GM12892 (cell line): ENCODE measurements at places on chromosomes 6 and 20.

GRCh38 chr20:36157610-36158009 lies 3.1 kb downstream of the EPB41L1 start:
- DNase-seq, result no peak

DNA sequence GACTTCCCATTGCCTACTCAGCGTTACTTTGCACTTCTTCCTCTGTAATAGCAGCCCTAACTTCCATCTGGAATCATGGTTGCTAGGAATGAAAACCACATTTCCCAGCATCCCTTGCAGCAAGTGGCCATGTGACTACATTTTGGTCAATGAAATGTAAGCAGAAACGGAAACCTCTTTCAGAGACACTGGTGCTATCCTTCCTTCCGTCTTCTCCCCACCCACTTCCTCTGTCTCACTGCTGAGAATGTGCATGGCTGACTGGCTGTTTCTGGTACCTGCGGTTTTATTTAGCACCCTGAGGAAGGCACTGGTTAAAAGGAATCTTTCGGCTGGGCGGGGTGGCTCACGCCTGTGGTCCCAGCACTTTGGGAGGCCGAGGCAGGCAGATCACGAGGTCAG lies 107.4 kb downstream of the SCML4 start:
- peak; percentile 34 for DNase-seq

DNA sequence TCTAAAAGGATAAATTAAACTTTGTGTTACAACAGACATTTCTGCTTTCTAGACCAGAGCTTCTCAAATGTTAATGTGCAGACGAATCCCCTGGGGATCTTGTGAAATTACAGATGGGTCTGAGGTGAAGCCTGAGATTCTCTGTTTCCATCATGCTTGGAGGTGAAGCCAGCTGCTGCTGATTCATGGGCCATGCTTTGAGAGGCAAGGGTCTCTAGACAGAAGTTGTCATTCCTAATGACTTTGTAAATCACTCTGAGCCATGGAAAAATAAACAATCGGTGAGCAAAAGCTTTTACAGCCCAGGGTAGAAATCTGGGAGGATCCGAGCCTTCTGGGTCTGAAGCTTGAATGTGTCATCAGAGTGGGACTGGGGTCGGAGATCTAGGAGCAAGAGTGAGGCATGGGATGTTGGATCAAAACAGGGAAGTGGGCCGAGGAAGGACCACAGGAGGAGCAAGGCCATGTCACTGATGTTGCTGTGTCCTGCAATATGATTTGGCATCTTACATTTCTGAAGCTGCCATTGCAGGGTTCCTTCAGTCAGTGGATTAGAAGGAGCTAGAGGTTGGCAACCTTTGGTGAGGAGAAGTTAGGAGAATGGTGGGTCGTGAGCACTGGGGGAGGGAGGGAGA lies 77.3 kb downstream of the TRMT11 start:
- DNase-seq, result no peak

DNA sequence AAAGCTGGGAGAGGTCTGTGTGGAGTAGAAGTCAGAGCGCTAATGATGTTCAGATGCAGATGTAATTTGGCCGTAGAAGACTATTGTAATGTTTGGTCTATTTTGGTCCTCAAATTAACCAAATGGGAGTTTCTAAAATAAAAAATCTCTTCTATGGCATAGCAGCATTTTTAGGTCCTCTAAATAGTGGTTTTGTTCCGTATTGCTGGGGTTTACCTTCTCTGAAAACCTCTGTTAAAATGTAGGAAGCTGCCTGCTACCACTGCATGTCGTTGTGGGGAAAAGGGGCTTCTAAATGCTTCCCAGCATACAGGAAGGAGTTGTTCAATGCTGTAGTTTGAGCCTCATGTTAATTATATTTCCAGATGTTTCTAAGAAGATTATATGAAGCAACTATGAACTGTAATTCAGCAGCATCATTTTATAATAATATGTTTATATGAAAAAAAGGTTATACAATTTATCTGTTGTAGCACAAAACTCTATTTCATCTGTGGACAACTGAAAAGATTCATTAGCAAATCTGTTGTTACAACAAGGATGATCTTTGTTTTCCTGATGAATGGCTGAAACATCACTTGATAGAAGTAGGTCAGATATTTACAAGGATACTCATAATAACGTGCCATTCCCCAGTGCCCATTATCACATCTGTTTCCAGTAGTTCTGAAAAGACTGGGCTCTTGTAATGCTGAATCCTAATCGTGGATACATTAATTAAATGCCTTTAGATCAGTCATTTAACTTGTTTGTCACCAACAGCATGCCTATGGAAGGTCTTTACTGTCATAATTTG lies 256.6 kb downstream of the TBC1D7 start:
- DNase-seq, result no peak

DNA sequence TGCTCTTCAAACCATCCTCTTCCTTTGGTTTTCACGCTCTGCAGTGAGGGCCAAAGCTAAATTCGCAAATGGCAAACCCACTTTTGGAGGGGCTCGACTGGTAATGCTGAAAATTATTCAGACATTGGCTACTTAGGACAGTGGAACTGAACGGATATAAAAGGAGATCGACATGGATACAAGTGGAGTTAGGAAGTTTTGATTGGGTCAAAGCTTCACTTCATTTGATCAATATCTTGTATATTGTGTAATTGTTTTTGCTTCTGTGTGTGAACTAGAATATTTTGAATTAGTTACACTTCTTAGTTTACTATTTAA lies 1.2 kb downstream of the FAM8A1 start:
- no peak for DNase-seq

GRCh38 chr6:27901801-27902200 lies 10.4 kb downstream of the OR2B2 start:
- DNase-seq, result no peak

DNA sequence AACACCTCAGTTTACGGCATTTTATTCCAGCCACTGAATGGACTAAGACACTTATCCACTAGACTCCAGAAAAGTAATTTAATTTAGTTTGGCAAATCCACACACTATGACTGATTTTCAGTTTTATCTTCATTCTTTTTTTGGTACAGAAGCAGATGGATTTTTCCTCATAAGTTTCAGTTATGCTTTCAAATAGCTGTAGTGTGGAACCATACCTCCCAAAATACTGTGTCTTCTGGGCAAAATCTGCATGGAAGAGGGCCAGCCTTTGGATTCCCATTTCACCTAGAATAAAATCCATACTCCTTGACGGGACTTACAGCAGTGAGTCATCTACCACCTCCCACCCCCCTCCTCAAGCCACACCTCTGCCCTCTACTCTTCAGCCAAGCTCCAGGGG lies 43.0 kb downstream of the GSTA2 start:
- no peak for DNase-seq

- DNase-seq, result no peak
These were observed 2.9 kb upstream of the MDGA1 start for GRCh38 chr6:37700620-37700973.

DNA sequence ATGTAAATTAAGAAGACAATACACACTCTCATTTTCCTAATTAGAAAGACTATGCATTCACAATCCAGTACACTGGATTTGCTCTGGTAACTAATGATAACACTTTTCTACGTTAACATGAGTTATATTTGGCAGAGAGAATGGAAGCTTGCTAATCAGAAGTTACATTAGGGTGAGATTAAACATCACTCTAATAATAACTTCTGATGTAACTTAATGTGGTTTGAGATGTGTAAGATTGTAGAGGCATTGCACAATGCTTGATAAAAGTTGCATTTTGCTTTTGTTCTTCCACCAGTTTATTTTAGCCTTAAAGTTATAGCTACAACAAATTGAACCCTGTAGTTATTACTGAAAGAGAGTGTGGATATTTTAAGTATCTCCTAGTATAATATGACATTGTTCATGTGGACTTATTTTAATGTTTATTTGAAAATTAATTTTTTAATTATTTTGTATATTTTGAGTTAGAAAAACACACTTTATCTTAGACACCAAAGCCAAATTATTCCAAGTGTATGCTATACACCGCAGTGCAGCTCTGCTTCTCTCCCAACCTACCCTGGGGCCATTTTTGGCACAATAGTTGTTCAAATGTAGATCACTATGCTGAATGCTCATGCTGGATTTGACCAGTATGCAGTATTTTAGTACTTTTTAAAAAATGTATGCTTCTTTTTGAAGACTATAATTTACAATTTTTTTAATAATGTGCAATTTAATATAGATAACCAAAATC lies 143.2 kb downstream of the SLC16A10 start:
- no peak for DNase-seq

DNA sequence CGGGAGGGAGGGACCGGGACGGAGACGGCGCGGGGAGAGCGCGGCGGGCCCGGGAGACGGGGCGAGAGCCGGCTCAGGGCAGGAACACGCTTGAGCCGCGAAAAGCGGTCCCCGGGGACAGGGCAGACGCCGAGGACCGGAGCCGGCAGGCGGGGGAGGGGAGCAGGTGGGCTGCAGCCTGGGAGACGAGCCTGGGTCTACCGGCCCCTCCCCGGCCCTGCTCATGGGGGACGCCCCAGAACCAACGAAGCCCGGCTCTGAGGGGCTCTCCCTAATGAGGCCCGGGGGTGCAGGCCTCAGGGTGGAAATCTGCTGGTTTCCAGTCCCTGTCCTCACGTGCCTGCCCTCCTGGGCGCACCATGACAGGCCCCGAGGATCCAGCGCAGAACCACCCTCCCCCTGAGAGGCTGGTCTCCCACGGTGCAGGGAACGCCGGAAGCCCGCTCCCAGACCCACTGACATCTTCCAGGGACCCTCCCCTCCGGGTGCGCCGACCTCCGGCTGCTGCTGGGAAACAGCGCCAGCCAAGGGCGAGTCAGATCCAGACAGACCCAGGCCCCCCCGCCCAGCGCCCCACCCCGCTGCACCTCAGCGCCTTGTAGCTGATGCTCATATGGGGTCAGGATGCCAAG lies 571 bp upstream of the EEF1A2 start:
- no peak for DNase-seq

- DNase-seq, result no peak
These were observed 21.8 kb upstream of the AMD1 start for GRCh38 chr6:110852773-110853172.

- no peak for DNase-seq
These were observed 75.3 kb upstream of the ZNF133 start for GRCh38 chr20:18213002-18213401.

DNA sequence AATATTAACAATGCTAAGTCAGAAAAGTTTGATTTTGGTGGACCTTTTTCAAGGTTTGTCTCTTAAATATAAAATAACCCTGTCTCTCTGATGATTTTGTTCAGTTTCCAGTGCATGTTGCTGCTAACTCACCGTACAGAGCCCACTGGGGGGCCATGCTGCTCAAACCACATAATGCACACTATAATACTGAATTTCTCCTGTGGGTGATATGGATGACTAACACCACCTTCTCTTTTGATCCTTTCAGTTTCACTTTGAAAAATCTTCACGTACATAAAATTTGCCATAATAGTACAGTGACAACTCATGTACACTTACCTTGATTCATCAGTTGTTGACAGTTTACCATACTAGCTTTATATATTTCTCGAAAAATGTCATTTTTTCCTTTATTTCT lies 506.6 kb upstream of the MAN1A1 start:
- DNase-seq, result no peak

- no peak for DNase-seq
These were observed 35.7 kb downstream of the KCNB1 start for GRCh38 chr20:49446808-49447207.

DNA sequence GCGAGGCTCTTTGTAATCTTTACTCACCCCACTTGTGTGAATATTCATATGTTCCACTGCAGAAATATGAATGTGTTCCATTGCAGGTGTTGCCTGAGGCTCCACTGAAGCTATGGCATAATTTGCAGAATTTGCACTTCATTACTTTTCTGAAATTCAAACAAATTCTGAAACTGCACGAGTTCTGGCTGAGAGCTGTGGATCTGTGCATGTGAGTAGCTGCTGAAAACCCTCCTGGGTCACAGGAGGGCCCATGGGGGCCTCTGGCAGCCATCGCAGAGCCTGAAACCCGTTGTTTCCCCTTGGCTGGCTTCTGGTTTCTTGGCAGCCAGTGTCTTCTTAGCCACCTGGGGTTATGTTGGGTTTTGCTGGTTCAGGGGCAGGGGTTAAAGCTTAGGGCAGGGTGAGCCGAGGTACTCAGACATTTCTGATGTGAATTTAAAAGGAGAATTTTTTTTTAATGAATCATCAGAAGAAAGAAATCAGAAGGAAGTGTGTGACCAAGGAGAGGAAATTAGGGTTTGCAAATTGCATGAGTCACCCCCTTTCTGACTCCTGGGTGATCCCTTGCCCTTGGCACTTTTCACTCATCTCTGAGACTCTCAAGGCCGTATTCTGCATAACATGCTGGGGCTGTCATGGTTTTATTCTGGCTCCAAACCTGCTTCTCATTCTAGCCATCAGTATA lies 40.6 kb downstream of the TOX2 start:
- DNase-seq, result peak; percentile 50

DNA sequence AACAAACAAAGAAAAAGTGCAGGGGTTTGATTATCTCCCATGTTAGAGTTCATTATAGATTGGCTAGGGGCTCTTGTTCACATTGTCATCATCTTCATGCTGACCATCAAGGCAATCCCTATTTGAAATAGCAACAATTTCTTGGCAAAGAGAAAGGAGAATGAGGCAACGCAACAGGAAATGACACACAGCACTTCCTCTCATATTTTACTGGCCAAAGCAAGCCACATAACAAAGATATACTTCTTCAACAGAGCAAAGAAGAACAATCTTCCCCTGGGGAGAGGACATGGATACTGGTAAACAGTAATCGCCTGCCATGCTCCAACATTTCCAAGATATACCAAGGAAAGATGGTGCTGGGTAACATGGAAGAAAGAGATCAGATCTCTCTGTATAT lies 29.8 kb downstream of the EPM2A start:
- DNase-seq, result no peak

GRCh38 chr20:63308218-63308911 lies 15.4 kb downstream of the COL20A1 start:
- no peak for DNase-seq

- no peak for DNase-seq
These were observed 2.7 kb upstream of the RAET1L start for GRCh38 chr6:150027806-150028565.

- DNase-seq, result no peak
These were observed 116.1 kb upstream of the BACH2 start for GRCh38 chr6:90412538-90413369.

- DNase-seq, result no peak
These were observed 136.0 kb upstream of the FOXQ1 start for GRCh38 chr6:1175877-1176276.

DNA sequence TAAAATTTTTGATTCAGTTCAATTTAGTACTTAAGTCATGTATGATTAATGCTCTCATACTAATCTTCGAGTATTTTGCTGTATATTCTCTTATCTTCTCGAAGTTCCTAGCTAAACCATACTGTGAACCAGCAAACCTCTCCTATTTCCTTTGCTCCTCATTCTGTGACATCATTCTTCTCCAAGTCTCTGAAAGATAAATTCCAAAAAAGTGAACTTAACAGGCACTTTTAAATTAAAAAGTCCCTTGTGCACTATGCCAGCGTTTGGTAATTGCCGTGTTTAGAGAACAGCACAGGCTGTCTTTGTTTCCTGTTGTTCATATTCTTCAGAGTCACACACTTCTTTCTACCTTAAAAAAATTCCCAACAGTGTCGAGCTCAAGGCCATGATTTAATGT lies 188.4 kb upstream of the PHACTR1 start:
- DNase-seq, result no peak
